ENCODE measurements at places on chromosomes 3 and 15.

GRCh38 chr15:70358871-70359647 is 261.3 kb upstream of the TLE3 start:
- DNase-seq: no peak

DNA sequence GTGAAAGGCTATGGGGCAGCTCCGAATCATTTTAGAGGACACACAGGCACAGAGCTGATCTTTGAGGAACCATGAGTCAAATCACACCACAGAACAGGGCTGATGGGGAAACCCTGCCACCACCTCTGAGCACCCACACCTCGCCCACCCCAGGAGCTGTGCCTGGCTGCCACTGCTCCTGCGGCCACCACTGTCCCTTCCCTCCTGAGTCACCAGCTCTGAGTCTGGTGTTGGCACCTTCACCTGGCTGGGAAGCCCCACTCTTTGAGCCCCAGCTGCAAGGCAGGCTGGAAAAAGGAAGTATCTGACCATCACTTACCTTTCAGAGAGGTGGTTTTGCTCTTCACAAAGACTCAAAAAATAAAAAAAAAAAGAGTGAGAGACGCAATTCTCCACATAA is 63.6 kb upstream of the MEF2A start:
- no peak for DNase-seq

DNA sequence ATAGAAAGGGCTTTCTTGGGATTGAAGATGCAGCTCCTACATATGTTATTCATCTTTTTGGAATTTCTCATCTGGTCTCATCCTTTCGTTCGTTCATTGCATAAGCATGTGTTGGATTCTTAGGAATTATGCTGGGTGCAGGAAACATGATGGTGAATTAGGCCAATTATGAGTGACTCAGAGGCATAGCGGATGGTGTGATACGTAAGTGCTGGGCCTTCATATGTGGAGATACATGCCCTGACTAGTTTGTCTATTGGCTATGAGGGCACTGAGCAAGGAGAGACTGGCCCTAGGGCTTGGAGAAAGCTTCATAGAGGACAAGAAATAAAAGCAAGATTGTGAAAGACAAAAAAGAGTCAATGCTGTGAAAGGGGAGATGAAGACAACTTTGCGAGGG is 235.1 kb downstream of the MYRIP start:
- no peak for DNase-seq

DNA sequence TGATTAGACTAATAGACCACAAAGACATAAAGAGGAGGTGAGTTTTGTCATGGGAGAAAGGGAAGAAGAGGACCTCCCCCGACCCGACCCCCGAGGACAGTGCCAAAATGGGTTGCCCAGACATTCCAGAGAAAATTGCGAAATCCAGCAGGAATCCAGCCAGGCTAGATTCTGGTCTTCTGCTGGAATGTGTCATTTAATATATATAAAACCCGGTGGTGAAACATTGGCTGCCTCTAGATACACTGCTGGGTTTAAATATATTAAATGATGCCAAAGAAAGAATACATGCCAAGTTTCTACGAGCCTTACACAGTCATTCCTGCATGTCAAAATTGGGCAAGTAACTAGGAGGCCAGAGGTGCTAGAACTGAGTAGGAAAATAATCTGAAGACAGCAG is 45.3 kb upstream of the SPESP1 start:
- DNase-seq: no peak

GRCh38 chr3:178325330-178325729 is 210.9 kb upstream of the KCNMB2 start:
- no peak for DNase-seq

GRCh38 chr3:122932251-122932967 is 95.2 kb downstream of the SEMA5B start:
- no peak for DNase-seq

DNA sequence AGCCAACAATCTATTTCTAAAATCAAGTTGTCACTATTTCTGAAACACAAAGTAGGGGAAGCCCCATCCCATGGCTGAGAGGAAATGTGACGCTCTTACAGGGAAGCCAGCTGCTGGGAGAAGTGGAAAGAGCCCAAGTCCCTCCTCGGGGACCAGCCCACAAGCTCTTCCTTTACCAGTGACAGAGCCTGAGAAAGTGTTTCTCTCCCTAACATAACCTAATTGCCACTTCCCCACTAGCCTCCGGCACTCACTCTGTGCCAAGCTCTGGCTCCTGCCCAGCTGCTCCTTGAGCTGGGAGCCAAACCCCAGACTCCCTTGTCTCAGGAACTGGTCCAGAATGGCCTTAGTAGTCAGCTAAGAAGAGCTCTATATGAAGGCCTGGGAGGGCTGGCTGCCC is 42.9 kb downstream of the TNFAIP8L3 start:
- DNase-seq: no peak

GRCh38 chr15:55703873-55704301 is 39.1 kb downstream of the PRTG start:
- no peak for DNase-seq

GRCh38 chr15:27902680-27903385 is 196.3 kb downstream of the OCA2 start:
- DNase-seq: no peak

GRCh38 chr15:60551147-60551780 is 72.3 kb upstream of the ICE2 start:
- DNase-seq: no peak

- no peak for DNase-seq
Observed at GRCh38 chr3:153130312-153130977, 31.6 kb upstream of the RAP2B start.

- DNase-seq: no peak
Observed at GRCh38 chr3:12308517-12308916, 19.6 kb downstream of the PPARG start.

DNA sequence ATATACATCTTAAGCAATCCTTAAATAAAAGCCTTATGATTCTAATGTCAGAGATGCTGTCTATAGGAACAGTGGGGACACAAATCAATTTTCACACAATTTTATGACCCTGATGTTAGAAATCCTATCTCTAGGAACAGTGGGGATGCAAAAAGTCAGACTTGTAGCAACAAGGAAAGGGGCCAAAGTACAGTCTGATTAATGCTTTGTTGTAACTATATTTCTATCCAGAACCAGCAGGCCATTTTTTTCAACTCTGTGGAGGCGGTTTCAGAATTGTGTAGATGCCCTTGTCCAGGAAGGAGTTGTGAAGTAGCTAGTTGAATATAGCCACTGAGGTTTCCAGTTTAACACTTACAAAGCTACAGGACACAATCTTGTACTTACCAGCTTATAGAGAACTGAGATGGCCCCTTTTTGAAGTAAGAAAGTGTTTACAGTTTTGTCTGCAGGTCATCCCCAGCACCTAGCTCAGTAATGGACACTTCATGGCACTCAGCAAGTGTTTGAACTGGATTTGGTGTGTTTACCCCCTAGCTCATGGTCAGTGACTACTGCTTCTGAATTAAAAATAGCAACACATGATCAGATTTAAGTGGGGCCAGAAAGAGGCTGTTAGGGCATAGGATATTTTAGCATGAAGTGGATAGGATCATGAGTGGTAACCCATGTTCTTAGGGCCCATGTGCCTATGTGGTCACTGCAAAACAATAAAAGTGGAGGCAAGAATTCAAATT is 54.3 kb downstream of the RAB7A start:
- no peak for DNase-seq

DNA sequence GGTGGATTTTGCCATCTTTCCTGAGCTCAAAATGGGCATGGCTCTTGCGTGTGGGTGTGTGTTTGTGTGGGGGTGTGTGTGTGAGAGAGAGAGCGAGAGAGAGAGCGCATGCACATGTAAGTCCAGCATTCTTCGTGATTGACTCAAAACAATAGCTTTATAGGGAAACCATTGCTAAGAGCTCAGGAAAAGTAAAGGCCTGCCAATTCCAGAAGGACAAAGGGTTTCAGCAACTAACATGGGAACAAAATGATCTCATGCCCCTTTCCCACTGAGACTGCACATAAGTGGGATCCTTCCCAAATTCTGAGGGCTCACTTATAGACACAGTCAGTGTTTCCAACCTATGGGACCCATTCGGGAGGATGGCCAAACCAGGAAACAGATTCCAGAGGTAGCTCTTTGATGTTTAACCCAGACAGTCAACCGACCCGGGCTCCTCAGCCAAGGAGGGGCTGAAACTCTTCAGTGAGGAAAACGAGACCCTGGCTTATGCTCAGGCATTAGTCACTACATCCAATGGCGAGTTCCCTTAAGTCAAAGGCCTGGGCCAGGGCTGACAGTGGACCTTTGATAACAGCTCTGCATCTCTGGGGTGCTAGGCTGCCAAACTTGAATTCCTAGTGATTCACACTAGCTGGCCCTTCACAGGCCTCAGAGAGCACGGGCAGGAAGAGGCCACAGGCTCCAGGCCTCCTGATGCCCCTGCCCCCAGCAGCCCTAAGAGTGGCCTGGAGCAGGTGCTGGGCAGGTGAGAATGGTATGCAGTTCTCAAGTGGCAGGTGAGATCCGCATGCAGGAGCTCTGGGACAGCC is 305.0 kb upstream of the C2CD4B start:
- DNase-seq: no peak

DNA sequence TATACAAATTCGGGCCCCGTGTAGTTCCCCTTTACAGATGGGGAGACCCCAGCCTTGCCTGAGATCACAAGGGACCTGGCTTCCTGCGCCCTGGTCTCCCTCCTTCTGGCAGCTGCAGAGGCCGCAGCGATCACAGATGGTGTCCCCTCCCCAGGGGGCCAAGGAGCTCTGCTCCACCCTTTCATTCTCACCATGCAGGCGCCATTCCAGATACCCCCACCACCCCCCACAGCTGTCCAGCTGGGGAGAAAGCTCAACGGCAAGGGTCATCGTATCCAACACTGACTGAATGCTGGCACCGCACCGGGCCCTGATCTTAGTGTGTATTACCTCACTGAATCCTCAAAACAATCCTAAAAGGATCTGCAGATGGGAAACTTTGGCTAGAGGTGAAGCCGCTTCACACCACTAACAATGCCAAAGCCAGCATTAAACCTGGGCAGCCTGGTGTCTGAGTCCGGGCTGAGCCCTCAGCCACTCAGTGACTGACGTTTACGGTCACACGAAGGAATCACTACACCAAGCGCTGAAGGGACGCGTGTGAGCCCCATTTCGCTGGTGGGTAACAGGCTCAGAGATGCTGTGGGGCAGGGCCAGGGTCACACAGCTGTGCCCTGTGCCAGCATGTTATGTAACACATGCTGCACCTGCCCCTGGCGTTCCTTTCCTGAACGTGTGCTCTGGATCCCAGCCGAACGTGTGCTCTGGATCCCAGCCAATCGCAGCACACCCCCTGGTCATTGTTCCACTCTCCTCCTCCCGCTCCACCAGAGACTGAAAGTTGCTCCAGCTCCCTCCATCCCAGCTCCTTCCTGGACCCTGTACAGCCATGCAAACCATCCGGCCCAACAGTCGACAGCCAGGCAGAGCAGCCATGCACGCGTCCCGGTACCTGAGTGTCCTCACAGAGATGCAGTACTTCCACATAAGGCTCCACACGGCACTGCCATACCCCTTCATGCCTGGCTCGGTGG is 51.8 kb downstream of the IQSEC1 start:
- DNase-seq: no peak

DNA sequence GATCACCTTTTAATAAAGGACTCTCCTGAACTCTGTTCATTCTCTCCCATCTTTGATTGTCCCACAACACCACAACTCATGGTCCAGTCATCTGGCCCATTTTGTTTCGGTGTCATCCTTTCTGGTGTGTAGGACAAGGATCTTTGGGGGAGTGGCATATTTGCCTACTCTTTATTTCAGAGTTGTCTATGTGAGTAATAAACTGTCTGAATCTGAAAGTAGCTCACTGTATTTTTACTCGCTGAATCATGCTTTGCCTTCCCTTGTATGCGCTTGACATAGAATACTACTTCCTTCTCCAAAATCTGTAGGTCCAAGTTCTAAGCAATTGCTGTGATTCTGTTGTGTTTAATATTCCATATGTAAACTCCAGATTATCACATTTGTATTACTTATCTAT is 29.9 kb upstream of the NOX5 start:
- DNase-seq: no peak

DNA sequence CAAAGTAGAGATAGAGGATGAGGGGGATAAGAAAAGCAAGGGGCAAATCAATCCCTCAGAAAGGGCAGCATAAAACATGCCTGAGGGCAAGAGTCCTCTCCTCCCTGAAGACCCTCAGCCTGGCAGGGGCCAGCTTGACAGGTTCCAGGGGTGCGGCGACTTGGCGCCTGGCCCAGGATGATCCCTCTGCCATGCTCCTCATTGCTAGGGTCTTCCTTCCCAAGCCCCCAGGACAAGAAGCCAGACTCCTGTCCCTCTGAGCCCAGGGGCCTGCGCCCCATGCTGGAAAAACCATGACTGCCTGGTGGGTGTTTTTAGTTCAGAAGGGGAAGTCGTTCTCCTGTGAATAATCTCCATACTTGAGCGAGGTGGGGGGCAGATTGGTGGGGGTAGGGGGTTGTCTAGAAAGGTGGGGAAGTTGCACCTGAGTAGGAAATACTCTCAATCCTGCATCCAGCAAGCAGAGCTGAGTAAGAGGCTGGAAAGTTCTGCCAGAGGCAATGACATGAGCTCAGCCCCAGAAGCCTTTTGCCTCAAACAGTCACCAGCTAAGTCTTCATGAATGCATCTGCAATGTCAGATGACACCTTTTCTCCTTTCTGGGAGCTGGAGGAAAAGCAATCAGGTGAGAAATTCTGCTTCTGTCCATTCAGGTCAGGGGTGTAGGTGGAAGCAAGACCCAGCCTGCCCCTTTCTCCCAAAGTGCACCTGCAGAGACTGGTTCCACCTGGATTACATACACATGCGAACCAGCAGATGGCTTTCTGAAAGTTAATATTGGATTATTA is 18.3 kb downstream of the SLC12A8 start:
- DNase-seq: no peak

- no peak for DNase-seq
Observed at GRCh38 chr3:115922681-115923347, 299.5 kb downstream of the GAP43 start.

DNA sequence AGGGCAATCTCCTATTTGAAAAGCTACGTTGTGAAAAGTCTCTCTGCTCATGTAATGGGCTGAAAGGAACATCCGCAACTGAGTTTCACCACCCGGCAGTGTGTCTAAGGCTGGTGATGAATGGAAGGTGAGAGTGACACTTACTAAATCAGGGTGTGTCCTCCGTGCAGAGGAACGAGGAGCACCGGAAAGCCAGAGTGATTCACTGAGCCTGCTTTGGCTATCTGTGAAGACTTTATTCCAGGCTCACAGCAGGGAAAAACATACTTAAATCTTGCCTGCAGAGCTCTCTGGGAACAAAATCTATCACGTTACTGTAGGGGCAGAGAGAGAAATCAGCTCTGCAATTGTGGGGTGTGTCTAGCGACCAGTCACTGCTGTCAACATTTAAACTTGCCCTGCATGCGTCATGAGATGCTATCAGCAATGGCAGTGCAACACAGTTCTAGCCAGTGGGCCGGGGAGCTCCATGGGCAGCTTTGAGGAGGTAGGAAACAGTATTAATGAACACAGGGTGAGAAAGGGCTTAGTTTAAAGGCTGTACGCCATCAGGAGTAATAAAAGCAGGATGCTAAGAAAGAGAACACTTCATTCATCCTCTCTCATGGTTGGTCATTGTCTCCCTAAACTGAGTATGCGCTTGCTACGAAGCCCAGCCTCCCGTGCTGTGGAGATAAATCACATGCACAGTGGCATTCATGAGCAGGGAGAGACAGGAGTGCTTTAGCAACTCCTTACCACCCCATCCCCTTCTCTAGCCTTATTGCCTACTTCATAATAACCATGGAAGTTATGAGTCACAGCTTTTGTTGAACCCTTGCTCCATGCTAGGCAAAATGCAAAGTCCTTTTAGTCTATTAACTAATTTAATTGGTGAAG is 542.7 kb upstream of the ADAMTS9 start:
- DNase-seq: no peak

GRCh38 chr3:46114323-46114988 is 87.2 kb upstream of the XCR1 start:
- no peak for DNase-seq
